ENCODE measurements at places on chromosomes 6 and 20. TPM values are rescaled to one million over a fixed set of nuclear protein-coding genes. Genes with fewer than 3 reads are reported as not detected.

DNA sequence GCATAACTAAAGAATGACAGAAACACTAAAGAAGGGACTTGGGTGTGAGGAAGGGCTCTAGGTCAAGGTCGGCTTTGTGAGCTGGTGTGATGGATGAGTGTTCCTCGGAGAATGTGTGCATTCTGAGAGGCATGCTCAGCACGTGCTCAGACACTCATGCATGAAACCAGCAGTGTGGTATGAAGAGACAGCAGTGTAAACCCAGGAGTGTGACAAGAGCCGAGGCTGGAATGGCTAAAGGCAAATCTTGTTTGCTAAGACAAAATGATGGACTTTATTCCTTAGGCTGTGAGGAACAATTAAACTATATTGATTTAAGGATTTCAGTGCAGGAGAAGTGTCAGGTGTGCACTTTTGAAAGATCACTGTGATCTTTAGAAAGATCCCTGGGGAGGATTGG is 107.4 kb upstream of the MAP7 start:
- no peak for DNase-seq

- no peak for DNase-seq
Measured at GRCh38 chr6:145228962-145229582, 506.2 kb downstream of the EPM2A start.

Gene AKAP12
- 10.0 TPM for total RNA-seq

Gene TCF19
- 82.7 TPM for total RNA-seq

- DNase-seq = no peak
Measured at GRCh38 chr6:39951716-39952115, 17.5 kb upstream of the MOCS1 start.

Gene FAM217A
- total RNA-seq = not detected

- DNase-seq = peak; percentile 35
Measured at GRCh38 chr6:16277101-16277981, 39.0 kb downstream of the GMPR start.

DNA sequence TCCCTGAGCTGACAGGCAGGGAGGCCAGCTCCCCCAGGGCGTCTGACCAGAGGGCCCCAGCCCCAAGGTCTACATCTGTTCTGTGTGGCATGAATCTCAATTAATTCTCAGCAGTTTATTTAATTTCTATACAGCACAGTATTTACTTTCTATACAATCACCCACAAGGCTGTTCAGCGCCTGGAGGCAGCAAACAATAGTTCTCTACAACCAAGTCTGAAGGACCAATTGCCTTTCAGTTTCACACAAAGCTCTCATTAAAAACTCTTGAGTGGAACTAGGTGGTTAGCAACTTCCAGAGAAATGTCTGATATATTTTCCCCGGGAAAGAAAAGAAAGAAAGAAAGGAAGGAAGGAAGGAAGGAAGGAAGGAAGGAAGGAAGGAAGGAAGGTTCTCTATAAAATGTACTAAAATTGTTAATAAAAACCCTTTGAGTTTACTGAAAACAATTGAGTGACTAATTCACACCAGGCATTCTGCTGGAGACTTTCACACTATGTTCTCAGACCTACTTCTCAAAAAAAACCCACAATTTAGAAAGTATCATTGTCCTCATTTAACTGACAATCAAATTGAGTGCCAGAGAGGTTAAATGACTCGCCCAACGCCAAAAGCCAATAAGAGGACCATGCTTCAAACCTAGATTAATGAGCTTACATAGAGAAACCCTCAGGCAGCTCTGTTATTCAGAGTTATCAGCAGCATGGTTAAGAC is 62.5 kb downstream of the METTL24 start:
- DNase-seq = no peak

- no peak for DNase-seq
Measured at GRCh38 chr20:45826381-45827019, 612 bp downstream of the TNNC2 start.

- no peak for DNase-seq
Measured at GRCh38 chr6:32332433-32332832, 39.3 kb downstream of the TSBP1 start.

Gene CBLN4
- not detected for total RNA-seq

GRCh38 chr6:128310451-128310850 is 209.9 kb downstream of the PTPRK start:
- no peak for DNase-seq

Gene TMEM244
- total RNA-seq = not detected

DNA sequence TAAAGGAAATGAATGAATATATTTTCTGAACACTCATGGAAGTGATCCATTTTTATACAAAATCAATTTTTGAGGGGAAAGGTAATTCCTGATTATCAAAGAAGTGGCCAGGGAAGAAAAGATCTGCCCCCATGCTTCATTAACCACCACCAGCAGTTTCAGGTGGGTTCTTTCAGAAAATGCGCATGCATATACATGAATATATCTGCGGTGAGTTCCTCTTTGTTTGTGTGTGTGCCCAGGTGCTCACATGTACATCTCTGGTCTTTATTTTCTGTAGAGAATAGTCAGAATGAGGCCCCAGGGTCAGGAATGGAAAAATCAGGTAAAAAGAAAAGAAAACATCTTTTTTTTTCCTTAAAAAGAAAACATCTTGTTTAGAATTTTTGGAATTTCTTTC is 88.4 kb downstream of the SGK1 start:
- no peak for DNase-seq

DNA sequence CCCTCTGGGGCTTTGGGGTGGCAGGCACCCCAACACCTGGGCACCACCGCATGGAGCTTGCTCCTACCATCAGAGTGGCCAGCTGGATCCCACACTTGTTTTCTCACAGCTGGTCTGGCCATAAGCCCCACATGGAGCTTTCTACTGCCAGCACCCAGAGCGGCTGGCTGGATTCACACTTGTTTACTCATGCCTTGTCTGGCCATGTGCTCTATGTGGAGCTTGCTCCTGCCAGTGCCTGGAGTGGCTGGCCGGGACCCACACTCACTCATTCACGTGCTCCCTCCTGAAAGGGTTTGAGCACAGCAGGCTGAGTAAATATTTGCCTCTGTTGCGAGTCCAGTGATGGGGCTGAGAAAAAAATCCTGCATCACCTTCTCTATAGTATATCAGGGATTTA is 487.0 kb downstream of the CD109 start:
- no peak for DNase-seq

Gene CFAP61
- total RNA-seq = not detected

DNA sequence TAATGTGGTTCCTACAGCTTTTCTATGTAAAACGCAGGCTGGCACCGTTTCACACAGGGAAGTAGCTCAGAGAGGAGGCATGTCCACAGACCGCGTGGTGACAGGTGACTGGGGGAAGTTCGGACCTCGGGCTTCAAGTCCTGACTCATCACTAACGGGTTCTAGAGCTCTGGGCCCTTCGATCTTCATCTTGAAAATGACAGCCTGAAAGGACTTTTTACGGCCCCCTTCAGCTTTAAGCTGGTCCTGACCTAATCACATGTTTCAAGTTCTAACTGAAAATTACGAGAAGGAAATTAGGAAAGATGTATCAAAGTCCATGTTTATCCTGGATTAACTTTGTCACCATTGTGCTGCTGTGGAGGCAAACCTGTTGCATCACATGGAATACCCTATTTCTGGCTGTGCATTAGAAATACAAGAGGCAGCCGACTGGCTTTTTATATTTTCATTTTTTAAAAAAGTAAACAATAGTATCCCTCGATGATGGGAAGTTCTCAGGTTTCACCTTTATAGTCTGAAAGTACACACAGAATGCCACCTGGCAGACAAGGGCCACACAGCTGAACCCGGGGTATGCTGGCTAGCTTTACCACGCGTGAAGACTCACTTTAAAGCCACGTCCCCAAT is 2.0 kb downstream of the MAN1A1 start:
- DNase-seq = peak; percentile 48

Gene HUS1B
- total RNA-seq = 0.79 TPM

Gene PLEKHG1
- total RNA-seq = 27.1 TPM

- no peak for DNase-seq
Measured at GRCh38 chr6:107323133-107323785, 136.1 kb downstream of the PDSS2 start.

- DNase-seq = no peak
Measured at GRCh38 chr6:76026101-76026500, 46.4 kb downstream of the IMPG1 start.

GRCh38 chr6:121925534-121926255 is 473.8 kb upstream of the HSF2 start:
- no peak for DNase-seq

DNA sequence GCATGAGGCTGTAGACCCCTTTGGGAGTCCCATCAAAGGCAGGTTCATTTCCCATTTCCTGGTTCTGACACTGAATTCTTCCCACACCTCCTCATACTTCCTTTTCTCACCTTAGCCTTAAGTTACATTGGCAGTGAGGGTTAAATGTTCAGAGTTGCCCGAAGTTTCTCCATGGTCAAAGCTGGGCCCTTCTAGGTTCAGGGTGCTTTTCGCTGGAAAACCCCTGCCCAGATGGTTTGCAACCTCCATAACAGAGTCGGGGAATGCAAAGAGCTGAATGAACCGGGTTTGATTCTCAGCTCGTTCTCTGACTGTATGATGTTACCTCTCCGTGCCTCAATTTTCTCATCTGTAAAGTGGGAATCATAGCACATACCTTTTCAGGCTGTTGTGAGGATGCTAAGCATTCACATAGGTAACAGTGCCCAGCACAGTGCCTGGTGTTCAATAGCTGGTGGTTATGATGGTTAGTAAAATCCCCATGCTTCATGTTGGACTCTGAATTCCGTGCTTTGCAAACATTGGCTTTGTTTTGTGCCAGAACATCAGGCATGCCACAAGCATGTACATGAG is 149.8 kb downstream of the NFATC2 start:
- DNase-seq = no peak

Gene PLAGL1
- total RNA-seq = 51.8 TPM

GRCh38 chr6:11315743-11316437 is 83.4 kb upstream of the NEDD9 start:
- no peak for DNase-seq

Gene GABRR2
- total RNA-seq = 0.74 TPM

Gene NFATC2
- 29.4 TPM for total RNA-seq

GRCh38 chr6:169221264-169221663 is 32.4 kb downstream of the THBS2 start:
- DNase-seq = no peak

DNA sequence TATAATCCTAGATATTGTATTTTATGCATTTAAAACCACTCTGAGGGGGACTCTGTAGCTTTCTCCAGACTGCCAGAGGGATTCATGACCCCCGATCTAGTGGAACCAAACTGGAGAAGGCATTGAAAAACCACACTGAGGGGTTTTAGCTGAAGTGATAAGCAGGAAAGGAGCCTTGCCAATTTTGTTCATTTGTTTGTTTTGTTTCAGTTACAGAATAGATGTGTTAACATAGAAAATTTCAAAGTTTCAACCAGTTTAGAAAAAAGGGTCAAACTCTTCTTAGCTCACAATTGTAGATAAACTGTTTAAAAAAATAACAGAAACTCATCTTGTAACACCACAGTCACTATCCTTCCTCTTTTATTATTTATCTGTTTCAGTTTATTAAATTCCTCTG is 19.8 kb downstream of the TAB2 start:
- no peak for DNase-seq

DNA sequence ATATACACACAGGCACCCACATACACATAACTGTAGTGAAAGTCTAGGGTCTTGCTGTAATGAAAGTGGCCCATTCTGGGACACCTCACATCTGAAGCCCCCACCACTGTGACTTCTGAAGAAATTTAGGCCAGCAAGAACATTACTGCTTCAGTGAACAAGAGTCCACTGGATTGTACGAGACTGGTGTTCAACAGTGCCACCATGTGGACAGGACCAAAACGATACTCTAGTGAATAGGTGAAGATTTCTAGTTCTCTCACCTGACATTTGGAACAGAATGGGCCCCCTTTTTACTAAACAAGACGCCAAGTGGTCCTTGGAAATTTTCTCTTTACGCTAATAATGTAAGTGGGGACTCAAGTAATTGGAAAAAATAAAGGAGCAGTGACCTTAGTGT is 156.9 kb downstream of the MAFB start:
- peak; percentile 7 for DNase-seq

- DNase-seq = peak; percentile 81
Measured at GRCh38 chr20:3014662-3015061, 28.8 kb upstream of the GNRH2 start.

DNA sequence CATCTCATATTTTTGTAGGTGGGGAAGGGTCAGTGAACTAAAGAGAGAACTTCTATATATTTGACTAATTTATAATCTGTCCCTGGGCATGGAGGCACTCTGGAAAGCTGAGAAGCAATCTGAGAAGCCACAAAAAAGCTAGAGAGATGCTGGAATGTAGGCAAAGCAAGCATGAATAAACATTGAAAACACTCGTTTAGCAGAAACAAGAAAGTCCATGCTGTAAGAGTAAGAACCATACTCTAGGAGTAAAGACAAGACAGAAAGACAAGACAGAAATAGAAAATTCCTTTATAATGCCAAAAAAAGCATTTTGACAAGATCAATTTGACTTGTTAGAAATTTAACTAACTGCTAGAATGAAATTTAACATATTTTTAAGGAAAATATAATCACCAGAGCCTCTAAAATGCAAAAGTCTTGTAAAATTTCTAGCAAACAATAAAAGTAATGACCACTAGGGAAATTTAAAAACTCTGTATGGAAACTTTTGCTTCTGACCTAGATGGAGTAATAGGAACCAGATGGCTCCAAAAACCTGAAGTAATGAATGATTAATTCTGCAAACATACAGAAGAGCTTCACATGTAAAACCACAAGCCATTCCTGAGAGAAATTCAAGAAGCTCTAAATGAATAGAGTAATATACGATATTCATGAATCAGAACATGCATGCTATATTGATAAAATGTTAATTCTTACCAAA is 625.7 kb upstream of the PTCHD4 start:
- DNase-seq = no peak

DNA sequence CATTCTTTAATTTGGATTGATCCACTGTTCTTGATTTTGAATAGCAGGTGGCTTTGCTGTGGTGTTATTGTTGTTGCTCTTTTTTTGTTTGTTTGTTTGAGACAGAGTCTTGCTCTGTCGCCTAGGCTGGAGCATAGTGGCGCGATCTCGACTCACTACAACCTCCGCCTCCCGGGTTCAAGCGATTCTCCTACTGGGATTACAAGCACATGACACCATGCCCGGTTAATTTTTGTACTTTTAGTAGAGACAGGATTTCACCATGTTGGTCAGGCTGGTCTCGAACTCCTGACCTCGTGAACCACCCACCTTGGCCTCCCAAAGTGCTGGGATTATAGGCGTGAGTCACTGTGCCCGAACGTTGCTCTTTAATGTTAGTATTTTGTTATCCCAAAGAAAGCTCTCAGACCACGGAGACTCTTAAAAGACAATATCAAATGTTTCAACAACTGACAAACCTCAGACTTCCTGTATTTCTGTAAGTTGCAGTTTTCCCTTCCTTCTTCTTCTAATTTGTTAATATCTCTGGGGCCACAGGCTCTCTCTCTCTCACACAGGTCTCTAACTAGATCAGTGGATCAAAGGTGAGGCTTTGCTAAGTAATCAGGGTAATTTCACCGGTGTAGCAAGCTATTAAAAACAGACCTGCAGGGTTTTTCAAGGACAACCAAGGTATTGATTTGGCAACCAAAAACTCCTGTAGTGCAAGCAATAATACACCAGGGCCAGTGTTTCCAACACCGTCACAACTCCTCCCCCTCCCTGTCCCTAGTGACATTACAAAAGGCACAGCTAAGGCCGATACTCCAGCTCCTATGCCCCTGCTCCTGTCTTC is 48.8 kb upstream of the ZNF217 start:
- peak; percentile 47 for DNase-seq

GRCh38 chr20:21656308-21657067 is 49.0 kb upstream of the PAX1 start:
- no peak for DNase-seq

Gene OR2B6
- 0.43 TPM for total RNA-seq
